Activated CD4-positive, alpha-beta T cell treated with anti-CD3 and anti-CD28 coated beads for 1 hour (primary cell): ENCODE measurements at places on chromosomes 12 and 14.

DNA sequence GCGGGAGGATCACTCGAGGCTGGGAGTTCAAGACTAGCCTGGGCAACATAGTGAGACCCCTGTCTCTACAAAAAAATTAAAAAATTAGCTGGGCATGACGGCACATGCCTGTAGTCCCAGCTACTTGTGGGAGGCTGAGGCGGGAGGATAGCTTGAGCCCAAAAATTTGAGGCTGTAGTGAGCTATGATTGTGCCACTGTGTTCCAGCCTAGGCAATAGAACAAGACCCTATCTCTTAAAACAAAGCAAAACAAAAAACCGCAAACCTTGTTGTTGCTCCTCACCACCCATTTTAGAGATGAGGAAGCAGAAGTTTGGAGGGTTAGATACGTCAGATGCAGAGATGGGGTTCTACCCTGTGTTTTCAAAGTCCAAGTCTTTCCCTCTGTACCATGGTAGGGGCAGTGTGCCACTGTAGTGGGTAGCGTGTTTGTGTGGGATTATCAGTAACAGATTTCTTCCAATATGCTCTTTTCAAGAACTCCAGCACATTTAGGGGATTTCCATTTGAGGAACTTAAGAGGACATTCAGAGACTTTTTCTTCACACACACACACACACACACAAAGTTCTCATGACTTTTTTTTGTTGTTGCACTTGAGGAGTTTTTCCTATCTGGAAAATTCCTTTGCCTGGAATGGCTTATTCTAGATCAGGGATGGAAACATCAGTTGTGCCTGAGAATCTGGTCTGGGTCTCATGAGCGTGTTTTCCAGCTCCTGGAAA, 186.5 kb downstream of the CHST11 start:
- no peak for DNase-seq

- no peak for DNase-seq
These were observed 911 bp upstream of the SCNN1A start for GRCh38 chr12:6376079-6376869.

- DNase-seq, result no peak
These were observed 161.6 kb downstream of the DYRK2 start for GRCh38 chr12:67810166-67810565.

- no peak for DNase-seq
These were observed 198.7 kb upstream of the DCN start for GRCh38 chr12:91381309-91381804.

- DNase-seq, result no peak
These were observed 183.6 kb downstream of the CRADD start for GRCh38 chr12:93860668-93861373.

GRCh38 chr12:122421187-122421820, 1.2 kb downstream of the CLIP1 start:
- DNase-seq, result no peak

DNA sequence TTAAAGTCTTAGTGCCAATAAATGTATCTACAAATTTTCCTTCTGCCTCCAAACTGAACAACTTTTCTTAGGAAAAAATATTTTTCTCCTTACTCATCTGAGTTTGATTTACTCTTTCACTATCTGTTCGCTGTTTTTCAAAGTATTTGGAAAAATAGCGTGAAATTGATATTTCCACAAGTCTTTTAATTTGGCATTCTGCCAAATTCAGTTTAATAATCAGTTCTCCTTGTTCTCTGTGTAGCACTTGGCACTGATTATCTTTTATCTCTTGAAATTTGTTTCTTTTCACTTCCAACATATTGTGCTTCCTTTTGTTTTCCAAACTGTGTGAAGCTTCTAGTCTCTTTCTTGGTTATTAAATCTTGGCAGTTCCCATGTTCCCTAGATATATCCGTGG, 559.8 kb downstream of the RPL10L start:
- DNase-seq, result no peak
